ENCODE measurements at places on chromosomes 4 and X.
A peak's percentile ranks its signal among the peaks of the same experiment; 100 is the strongest.

- peak; percentile 90 for DNase-seq
Measured at GRCh38 chr4:152106113-152106763, 345.4 kb upstream of the GATB start.

DNA sequence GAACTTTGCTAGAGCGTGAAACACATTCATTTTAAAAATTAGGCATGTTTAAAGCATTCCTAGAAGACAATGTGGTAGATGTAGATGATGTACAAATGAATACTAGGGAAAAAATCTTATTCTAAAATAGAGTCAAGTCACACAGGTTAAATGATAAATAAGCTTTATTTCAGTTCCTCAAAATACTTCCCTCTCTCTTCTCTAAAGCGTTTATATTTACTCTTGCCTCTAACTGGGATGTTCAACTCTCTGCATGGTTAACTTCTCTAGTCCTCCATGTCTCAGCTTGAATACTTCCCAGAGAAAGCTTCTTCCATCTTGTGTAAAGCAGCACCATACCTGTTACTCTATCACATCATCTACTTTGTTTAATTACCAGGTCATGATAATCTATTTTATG, 30.9 kb upstream of the GLRA3 start:
- no peak for DNase-seq

DNA sequence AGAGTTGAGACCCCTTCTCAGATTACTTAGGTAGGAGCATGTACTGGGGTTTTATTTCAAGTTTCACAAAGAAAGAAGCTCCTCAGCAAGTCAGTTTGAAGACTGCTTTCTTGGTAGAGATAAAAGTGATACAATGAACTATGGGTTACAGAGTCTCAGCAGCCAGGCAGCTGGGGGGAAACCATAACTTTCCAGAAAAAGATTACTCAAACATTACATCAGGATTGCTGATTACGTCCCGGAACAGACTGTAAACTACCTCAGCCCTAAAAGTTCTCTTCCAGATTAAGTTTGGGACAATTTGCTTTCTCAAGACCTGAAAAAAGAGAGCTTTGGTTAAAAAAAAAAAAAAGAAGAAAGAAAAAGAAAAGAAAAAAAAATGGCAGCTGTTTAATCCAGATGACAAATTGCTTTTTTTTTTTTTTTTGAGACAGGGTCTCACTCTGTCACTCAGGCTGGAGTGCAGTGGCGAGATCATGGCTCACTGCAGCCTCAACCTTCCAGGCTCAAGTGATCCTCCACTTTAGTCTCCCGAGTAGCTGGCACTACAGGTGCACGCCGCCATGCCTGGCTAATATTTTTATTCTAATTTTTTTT, 16.6 kb downstream of the SAT1 start:
- no peak for DNase-seq

- no peak for DNase-seq
Measured at GRCh38 chr4:110900213-110900769, 277.4 kb upstream of the PITX2 start.

GRCh38 chr4:185468999-185469398, 2.5 kb downstream of the CCDC110 start:
- DNase-seq: no peak

GRCh38 chr4:99949999-99950912, at the start of gene H2AZ1:
TSS of gene H2AZ1 (minus strand) at chr4:99950275. CDS start at chr4:99950170, 105 bp downstream.
- DNase-seq: peak; percentile 100

DNA sequence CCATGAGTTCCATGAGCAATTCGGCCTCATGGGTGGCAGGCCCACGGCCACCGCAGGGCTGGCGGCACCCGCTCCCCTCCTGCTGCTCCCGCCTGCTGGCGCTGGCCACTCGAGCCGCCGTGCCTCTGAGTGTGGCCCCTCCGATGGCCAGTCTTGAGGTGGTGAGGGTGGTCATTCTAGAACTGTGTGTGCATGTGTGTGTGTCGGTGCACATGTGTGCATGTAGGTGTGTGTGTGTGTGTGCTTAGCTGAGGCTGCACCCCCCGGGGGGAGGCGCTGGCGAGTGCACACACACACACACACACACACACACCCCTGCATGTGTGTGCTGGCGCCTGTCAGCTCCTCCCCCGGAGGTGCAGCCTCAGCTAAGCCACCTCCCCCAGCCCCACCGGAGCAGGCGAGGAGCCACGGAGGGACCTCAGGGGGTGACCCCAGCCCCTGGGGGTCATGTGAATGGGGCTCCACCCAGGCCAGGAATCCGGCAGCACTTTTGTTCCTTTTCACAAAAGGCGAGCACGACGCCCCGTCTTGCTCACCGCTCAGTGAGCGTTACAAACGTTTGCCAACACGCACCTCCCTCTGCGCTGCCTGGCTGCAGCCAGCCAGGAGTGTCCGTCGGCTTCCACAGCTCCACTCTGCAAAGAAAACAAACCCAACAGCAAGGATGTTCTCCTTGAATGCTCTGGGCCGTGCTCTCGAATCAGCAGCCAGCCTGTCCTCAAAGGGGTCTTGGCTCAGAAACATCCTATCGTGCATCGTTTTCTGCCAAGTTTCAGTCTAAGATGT, 29.9 kb downstream of the FGFRL1 start:
- DNase-seq: no peak
